ENCODE measurements at places on chromosomes 1 and 21. TPM values are rescaled to one million over a fixed set of nuclear protein-coding genes. Genes with fewer than 3 reads are reported as not detected.

The KRTAP11-1 gene
- total RNA-seq, result not detected

The LRRC7 gene
- total RNA-seq, result not detected

The MASP2 gene
- not detected for total RNA-seq

The NTRK1 gene
- total RNA-seq, result 1.3 TPM

The FCER1G gene
- total RNA-seq, result not detected

The NMNAT1 gene
- 7.1 TPM for total RNA-seq

The CD101 gene
- 0.03 TPM for total RNA-seq

The NHLH1 gene
- not detected for total RNA-seq

The S100A14 gene
- not detected for total RNA-seq

GRCh38 chr1:19646377-19647319, 2.5 kb downstream of the NBL1 start:
- no peak for DNase-seq

DNA sequence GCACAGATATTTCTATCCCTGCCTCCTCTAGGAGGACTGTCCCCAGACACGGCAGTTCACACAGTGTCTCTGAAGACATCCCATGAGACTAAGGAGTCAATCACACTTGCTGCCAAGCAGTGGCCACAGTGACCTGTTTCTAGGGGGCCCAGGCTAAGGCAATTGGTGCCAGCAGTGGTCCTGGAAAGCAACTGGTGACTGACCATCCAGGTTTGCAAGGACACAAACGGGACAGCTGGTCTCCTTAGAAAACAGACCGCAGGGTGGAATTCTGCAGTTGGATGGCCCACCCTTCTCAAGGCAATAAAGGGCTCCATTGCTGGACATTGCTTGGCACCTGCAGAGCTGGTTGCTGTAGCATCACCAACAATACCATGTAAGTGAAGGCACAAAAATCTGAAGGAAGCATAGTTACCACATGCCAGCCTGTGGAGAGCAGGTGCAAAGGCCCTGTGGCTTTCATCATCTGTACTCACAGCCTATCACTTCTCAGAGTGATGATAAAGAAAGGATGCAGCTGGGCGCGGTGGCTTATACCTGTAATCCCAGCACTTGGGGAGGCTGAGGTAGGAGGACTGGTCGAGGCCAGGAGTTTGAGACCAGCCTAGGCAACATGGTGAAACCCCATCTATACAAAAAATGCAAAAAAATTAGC, 81.5 kb downstream of the STUM start:
- DNase-seq, result no peak

DNA sequence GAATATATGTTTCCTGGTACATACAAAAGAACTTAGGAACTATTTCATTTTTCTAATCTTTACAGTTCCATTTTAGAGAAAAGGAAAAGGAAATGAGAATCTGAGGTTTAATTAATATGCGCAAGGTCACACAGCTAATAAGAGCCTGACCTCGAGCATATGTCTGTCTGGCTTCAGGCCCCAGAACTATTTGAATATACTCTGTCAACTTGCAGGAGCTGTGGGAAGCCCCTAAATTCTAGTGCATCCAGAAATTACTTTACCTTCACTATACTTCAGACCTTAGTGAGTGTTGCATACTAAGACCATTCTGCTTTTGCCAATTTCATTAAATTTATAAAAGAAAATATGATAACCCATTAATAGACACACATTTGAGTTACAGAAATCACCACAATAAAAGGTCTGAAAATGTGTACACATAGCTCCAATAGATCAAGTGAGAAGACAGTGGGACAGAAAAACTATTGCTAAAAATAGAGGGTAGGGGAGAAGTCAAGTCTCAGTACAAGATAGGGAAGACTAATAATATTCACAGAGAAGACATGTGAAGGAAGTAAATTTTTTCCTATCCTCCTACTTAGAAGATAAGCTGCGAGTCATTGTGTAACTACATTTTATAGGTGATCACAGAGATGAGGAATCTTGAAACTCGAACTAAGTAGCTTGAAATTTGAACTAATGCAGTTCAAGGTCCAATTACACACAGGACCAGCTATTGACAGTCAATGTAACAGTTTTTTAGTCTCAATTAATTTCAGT, 3.8 kb downstream of the RGS13 start:
- DNase-seq, result peak; percentile 52

DNA sequence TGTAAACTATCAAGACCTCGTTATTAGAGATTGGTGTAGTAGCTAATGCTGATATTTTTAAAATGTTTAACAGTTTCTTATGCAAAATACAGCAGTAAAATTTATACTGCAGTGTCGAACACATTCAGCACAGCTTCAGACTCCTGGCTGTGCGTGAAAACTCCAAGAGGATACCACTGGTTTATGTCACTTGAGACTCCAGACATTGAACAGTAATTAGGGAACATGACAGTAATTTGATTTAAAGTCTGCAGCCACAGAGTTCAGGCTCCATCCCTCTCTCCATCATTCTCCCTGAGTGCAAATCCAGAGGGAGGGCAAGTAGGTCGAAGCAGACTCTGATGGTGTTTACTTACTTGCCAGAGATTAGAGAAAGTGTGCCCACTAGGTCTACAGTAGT, 94.2 kb downstream of the AK5 start:
- DNase-seq, result no peak

- no peak for DNase-seq
These were observed 1077.4 kb upstream of the ADGRL4 start for GRCh38 chr1:80083892-80084291.

DNA sequence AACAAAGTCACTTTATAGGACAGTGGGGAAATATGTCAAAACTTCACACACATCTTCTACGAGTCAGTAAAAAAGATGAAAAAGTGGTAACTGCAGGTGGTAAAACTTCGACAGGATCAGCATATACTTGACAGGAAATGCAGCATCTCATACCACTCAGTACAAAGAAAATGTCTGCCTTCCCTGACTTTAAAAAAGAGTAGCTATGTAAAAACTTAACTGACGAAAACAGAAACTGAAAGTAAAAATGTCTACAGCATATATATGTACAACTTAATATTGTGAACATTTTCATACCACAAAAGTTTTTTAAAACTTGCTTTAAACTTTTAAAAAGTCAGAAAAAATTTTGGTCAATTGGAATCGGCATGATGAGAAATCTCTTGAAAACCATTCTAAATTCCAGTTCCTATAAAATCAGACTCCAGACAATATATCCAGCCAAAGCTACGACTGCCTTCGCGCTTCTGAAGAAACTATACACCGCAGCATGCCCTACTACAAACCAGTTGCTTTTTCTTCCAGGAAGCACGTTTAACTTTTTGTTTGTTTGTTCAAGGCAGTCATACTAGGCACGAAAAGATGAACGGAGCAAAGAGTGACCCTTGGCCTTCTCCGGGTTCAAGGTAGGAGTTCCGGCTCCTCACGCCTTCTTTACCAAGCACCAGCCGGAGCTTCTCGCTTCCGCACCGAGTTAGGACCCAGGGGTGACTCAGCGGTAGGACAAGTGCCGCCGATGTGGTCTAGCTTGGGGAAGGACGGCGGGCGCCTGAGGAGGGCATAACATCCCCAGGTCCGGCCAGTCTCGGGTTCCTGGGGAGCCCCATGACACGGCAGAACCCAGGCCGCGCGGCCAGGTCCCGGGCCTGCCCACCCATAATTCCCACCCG, 612 bp downstream of the PSMA5 start:
- no peak for DNase-seq

DNA sequence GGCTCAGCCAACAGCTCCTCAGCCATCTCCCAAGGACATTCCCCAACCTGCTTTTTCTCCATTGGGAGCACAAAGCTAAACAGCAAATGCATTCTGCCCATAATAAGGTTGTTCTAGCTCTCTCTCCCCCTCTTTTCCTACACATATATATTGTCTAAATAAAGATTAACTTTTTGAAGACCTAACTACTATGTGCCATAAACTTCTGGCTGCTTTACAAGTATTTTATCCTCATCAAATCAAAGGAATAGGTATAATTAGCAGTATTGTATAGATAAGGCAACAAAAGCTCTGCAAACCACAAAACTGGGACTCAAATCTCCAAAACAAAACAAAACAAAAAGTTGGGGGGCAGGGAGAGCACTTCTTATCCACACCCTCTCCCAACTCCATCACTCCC, 43.4 kb downstream of the TGFBR3 start:
- DNase-seq, result no peak

DNA sequence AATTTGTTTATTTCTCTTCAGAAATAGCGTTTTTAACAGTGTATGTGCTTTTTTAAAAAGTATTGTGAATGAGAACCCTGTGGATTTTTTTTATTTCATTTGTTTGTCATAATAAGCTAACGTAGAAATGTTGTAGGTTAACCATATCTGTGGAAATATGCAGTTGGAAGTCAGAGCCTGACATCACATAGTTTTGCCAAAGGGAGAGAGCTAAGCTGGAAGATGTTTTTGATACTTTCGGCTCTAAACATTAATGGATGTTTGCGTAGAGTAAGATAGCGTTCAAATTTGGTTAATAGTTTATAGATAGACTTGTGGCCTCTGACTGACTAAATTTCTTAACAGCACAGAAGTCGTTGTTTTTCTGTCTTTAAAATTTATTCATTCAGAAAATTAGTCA, 47.4 kb upstream of the ANGPTL1 start:
- DNase-seq, result no peak

GRCh38 chr1:31689854-31690253, 14.0 kb downstream of the COL16A1 start:
- DNase-seq, result peak; percentile 95

DNA sequence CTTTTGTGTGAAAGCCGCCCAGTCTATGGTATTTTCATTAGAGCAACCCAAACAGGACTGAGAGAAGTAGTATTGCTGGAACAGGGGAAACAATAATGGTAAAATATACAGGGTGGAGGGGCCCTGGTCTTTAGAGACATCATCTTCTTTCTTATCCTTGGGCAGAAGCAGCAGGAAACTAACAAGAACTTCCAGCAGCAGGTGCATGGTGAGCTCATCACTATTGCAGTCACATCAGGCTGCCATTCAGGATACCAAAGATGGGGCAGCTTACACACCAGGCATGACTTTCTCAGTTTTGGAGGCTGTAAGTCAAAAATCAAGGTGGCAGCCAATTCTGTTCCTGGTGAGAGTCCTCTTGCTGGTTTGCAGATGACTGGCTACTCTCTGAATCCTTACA, 478.3 kb upstream of the RUNX1 start:
- no peak for DNase-seq

DNA sequence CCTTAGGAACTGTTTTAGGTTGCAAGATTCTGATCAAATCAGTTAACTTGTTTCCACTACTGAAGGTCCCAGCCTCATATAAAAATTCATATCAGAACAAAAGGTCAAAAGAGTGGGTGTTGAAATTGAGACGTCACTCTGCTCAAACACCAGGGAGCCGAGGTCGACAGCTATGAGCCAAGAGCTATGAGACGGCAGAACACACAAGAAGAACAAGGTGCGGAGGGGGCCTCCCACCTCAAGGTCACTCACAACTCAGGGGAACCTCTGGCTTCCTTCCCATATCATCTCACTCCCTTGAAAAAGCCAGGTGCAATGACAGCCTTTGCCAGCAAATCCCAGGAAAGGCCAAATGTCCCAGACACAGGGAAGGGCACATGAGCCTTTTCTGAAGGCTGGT, 749 bp downstream of the SEC16B start:
- no peak for DNase-seq

Data from HT1080 (cell line).